Lung (tissue), 17 donors: ENCODE measurements at places on chromosomes 1 and 21.

DNA sequence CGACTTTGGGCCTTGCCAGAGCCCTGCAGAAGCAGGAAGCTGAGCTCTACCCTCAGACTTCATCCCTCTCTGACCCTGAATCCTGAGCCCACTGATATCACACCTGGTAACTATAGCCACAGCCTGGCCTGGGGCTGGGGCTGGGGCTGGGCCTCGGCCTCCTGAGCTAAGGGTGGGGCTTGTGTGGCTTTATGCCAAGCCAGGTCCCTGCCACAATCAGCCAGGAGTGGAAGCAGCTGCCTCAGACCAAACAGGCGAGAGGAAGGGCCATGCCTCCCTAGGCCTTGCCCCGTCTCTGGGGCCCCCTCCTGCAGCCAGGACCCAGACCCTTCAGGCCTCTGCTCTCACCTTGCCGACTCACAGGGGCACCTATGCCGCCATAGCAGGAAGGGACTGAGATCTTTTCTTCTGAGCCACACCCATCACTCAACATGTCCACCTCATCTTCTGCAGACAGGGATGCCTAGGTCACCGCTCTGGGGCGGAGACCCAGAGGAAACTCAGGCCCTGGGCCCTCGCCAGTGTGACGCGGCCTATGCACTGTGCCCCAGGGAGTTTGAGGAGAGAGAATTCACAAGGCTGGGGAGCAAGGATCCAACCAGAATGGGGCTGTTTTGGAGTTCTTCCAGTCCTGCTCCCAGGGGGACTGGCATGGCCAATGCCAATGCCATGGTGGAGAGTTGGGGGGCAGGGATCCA lies 5.7 kb downstream of the UBXN11 start:
- no peak for DNase-seq

- DNase-seq = peak; percentile 69
These were observed 106.5 kb downstream of the SLC16A1 start for GRCh38 chr1:112849425-112850033.

GRCh38 chr1:1880617-1881312 lies 10.1 kb downstream of the GNB1 start:
- DNase-seq = no peak

GRCh38 chr1:99265124-99265523 lies 832 bp downstream of the PLPPR4 start:
- DNase-seq = no peak

DNA sequence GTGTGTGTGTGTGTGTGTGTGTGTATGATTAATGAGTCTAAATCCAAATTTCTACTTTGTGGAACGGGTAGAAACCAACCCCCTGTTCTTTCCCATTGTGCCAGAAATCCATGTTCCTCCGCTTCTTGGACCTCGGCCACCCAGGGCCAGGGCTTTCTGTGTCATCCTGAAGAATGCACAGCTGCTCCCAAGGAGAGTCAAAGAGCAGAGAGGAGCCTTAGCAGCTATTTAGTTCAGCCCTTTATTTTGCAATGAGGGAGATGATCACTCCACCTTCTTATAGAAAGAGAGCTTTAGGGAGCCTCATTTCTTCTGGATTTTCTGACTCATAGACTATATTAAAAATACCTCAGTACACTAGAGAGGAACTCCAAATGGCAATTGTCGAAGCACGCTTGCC lies 489.3 kb upstream of the VAMP3 start:
- DNase-seq = peak; percentile 69

GRCh38 chr1:42075179-42075578 lies 78.0 kb upstream of the GUCA2B start:
- no peak for DNase-seq

DNA sequence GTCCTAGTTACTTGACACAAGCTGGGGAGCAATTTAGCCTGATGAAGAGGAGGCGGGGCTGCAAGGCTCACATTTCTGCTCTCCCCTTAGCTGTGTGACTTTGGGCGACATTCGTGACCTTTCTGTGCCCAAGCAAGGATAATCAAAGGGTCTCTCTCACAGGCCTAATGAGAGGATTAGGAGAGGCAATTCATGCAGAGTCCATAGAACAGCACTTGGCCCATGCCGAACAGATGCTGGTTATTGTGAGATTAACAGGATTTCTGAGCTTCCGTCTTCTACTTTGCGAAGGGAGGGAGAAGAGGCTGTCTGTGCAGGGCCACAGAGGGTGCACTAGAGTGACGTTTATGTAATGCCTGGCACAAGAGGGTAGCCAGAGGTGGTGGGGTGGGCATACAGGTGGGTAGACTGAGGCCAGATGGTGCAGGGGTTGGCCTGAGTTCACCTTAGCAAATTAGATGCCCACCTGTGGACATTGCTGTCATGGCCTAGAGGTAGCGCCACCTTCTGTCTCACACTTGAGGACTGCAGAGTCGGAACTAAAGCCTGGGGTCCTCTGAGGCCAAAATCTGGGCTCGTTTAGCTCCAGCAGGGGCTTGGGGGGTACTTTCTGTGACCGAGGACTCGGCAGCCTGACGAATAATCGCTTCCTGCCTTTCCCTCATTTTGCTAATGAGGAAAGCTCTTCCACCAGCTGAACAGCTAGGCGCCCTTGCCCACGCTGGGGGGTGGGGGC lies 18.6 kb downstream of the ACTL8 start:
- no peak for DNase-seq

GRCh38 chr1:182237329-182237728 lies 154.3 kb downstream of the GLUL start:
- DNase-seq = no peak
